ENCODE measurements at places on chromosomes 2 and 18. TPM values are rescaled to one million over a fixed set of nuclear protein-coding genes. Genes with fewer than 3 reads are reported as not detected.

GRCh38 chr18:41744421-41745030 is 210.5 kb upstream of the PIK3C3 start:
- no peaks in the 10 kb centered on the region for H3K4me1 ChIP-seq
- no peak overlapping the region for H3K27ac ChIP-seq
- H3K4me3 ChIP-seq, result no peak overlapping the region

Gene KHK
- 13.4 TPM for total RNA-seq

- DNase-seq, result no peak
- H3K4me3 ChIP-seq, result no peak overlapping the region
- H3K36me3 ChIP-seq, result peaks cover 22% of the 10 kb centered on the region
- H3K4me1 ChIP-seq, result peaks cover 6% of the 10 kb centered on the region
Observed at GRCh38 chr2:43110442-43110871, 115.9 kb downstream of the ZFP36L2 start.

- H3K27ac ChIP-seq, result no peak overlapping the region
- peaks cover 1% of the 10 kb centered on the region for H3K27me3 ChIP-seq
- no peak overlapping the region for H3K4me3 ChIP-seq
- peaks cover 25% of the 10 kb centered on the region for H3K4me1 ChIP-seq
- H3K36me3 ChIP-seq, result peaks cover 4% of the 10 kb centered on the region
Observed at GRCh38 chr2:65402780-65403528, 29.4 kb downstream of the SPRED2 start.

- no peak overlapping the region for H3K27ac ChIP-seq
- H3K36me3 ChIP-seq, result no peaks in the 10 kb centered on the region
- peaks cover 24% of the 10 kb centered on the region for H3K27me3 ChIP-seq
- DNase-seq, result no peak
- H3K4me1 ChIP-seq, result peaks cover 6% of the 10 kb centered on the region
- H3K4me3 ChIP-seq, result no peak overlapping the region
Observed at GRCh38 chr2:136225950-136226835, 108.2 kb upstream of the CXCR4 start.

GRCh38 chr2:223979730-223980396 is 22.6 kb downstream of the MRPL44 start:
- H3K27me3 ChIP-seq, result no peaks in the 10 kb centered on the region
- H3K27ac ChIP-seq, result no peak overlapping the region
- no peak for DNase-seq

- no peak overlapping the region for H3K27ac ChIP-seq
- H3K4me3 ChIP-seq, result no peak overlapping the region
Observed at GRCh38 chr2:162091325-162092007, 17.5 kb upstream of the DPP4 start.

DNA sequence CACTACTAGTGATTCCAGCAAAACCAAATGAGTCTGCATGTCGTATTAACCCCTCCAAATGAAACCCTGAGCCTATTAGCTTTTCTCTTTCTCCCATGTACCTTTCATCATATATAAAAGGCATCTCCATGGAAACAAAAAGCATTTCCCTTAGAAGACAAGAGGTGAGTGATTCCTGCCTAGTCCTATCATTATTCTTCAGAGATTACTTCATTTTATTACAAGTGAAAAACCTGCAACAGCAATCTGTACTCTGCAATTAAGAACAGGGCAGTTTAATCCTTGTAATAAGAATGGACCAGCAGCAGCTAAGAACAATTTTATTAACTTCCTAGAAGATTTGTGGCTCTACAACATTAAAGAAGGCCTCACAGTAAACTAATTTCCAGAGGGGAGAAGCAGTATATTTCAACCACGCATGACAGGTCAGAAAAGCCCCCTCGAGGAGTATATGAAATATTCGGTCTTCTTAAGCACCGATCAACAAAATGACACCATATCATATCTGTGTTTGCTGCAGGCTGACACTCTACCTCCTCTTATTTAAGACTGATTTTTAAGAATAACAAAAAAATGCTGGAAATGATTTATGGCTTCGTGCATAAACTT is 132.3 kb upstream of the TFPI start:
- no peak for DNase-seq
- H3K27me3 ChIP-seq, result no peaks in the 10 kb centered on the region
- H3K4me3 ChIP-seq, result no peak overlapping the region
- no peaks in the 10 kb centered on the region for H3K36me3 ChIP-seq

Gene KYNU
- not detected for total RNA-seq
